ENCODE measurements at places on chromosomes 6 and 20.

GRCh38 chr6:3533981-3534380 is 77.1 kb upstream of the SLC22A23 start:
- DNase-seq = no peak

GRCh38 chr20:52083627-52084232 is 107.8 kb downstream of the ZFP64 start:
- DNase-seq = peak; percentile 69

DNA sequence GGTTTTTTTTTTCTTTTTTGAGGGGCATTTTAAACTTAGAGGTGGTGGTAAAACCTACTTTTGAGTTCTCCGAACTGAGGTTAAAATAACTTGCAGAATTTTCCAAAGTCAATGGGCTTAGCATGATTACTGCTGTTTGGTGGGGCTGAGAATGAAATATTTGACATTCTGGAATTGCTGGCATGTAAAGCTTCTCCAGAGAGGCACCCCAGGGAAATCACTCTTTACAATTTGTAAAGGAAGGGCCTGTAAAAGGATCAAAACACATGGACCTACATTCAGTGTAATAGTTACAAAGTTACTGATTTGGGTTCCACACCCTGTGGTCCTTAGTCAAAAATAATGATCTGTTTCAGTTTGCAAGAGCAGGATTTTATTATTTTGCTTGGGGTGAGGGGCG is 5.5 kb downstream of the FAM217B start:
- DNase-seq = no peak

GRCh38 chr6:21377356-21377755 is 216.2 kb upstream of the SOX4 start:
- DNase-seq = no peak

- no peak for DNase-seq
Measured at GRCh38 chr6:88670369-88670768, 293.0 kb downstream of the RNGTT start.

DNA sequence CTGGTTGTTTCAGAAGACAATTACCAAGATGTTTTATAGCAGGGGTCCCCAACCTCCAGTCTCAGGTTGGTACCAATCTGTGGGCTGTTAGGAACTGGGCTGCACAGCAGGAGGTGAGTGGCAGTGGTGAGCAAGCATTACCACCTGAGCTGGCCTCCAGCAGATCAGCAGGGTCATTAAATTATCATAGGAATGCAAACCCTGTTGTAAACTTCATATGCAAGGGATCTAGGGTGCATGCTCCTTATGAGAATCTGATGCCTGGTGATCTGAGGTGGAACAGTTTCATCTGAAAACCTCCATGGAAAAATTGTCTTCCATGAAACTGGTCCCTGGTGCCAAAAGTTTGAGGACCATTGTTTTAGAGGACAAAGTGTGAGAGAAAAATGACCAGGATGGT is 240.6 kb downstream of the GRM1 start:
- no peak for DNase-seq

GRCh38 chr6:87968435-87969278 is 79.0 kb upstream of the SPACA1 start:
- no peak for DNase-seq

DNA sequence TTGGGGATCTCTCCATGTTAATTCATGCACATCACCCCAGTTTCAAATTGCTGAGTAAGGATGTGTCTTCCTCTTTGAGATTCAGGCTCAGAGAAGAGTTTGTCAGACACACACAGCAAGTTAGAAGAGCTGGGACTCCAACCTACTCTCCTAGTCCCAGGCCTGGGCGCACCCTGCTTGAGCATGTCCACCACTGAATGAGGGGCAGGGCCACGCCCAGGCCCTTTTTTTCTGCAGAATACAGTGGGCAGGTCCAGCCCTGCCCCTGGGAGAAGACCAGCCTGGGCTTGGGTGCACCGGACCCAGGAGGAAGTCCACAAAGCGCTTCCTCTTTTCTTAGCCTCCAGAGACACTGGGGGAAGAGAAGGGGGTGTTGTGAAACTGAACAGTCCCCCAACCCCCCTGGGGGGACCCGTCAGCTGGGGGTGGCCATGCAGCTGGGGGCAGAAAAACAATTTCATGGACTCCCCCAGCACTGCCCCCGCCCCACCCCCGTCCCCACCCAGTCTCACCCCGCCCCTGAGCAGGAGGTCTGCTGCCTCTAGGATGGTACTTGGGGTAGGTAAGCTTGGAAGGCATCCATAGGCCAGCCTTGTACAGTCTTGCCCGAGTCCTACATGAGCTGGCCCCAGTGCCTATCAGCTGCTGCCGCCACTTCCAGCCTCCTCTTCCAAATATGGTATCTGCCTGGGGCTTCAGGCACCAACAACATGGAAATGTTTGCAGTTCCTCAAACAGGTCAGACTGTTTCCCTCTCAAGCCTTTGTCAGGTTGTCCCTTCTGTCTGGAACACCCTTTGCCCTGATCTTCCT is 11.7 kb upstream of the HCK start:
- no peak for DNase-seq

GRCh38 chr20:25022680-25023079 is 30.1 kb upstream of the APMAP start:
- no peak for DNase-seq

GRCh38 chr6:137261361-137261760 is 42.2 kb upstream of the IFNGR1 start:
- no peak for DNase-seq

- DNase-seq = no peak
Measured at GRCh38 chr20:62951896-62952372, 575 bp upstream of the SLC17A9 start.

DNA sequence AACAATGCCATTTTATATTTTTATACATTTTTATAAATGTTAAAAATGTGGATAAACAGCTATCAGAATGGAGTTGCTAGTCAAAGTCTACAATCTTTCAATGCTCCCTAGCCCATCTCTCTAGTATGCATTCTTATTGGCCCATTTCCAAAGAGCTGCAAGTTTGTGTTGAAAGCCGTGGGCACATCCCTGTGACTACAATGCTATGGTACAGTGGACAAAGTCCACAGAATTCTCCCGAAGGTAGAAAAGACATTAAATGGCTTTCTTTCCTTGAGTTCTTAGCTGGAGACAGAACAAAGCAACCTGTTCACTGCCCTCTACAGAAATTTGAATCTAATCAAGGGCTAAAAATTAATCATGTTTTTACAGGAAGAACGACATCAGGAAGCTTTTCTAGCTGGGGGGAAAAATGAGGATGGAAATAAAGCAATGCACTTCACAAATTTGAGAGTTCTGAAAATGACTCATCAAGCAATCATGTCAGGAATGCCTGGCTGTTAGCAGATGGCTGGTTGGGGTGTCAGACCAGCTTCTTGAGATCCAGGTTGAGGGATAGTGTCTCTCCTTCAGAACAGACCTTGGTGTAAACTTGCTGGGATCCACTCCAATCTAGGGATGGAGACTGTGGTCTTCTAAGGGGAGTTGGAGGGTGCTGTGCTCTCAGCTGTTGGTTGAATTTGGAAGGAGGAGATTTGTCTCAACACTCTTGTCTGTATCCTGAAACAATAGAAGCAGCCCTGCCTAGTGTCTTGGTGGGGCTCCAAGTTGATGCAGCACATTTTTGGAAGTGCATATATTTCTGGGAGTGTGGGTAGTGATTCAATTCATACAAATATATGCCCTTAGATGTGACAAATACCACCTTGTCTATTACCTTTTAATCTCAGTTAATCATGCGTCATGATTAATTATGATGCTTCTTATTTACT is 143.4 kb upstream of the PHACTR1 start:
- no peak for DNase-seq

GRCh38 chr6:22954749-22955385 is 385.5 kb downstream of the HDGFL1 start:
- no peak for DNase-seq

DNA sequence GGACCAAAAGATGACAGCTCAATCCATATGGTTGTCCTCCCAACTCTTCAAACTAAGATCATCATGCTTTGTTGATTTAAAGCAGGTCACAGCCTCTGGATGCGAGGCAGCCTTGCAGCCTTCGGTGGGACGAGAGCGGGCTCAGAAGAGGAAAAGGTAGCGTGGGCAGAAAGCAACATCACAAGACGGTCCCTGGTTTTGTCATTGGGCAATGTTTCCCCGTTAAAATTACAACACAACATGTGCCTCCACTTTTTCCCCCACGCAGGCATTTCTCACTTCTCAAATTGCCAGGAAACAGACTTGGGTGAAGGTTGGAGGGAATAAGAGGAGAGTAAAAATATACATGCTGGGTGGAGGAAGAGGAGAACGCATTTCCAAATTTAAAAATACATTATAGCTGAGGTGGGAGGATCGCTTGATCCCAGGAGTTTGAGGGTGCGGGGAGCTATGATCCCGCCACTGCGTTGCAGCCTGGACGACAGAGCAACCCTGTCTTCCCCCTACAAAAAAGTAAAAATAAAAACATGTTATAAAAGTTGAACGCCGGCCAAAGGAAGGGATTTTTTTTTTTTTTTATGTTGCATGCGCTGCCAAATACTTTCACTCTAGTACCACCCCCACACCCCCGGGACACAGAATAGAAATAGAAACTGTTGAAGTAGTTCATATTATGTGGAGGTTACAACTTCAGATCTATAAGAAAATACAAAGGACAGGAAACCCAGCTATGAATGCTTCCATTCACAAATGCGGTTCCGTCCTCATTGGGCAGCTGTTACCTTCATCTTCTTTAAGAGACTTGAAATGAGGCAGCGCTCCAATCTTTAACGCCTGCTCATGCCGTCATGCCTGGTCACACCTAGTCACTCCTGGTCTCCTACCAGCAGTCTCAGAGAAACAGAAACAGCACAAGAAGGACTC is 13.9 kb upstream of the NAA20 start:
- no peak for DNase-seq

GRCh38 chr20:12798286-12798685 is 210.5 kb upstream of the SPTLC3 start:
- no peak for DNase-seq

DNA sequence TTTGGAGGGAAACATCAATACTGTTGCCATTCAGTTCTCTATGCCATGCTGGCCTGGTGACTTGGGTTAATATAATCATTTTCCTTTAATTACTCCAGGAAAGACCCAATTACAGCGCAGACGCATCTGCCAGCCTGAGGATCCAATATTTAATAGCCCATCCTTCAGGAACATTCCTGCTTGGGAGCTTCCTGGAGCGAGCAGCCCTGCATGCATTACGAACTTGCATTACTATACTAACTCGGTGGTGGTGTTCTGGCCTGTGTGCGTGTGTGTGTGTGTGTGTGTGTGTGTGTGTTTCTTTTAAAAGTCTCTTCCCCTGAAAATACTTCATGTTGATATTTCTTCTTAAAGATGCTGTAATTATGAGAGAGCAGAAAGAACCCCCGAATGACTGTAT is 26.5 kb downstream of the PMEPA1 start:
- DNase-seq = no peak

DNA sequence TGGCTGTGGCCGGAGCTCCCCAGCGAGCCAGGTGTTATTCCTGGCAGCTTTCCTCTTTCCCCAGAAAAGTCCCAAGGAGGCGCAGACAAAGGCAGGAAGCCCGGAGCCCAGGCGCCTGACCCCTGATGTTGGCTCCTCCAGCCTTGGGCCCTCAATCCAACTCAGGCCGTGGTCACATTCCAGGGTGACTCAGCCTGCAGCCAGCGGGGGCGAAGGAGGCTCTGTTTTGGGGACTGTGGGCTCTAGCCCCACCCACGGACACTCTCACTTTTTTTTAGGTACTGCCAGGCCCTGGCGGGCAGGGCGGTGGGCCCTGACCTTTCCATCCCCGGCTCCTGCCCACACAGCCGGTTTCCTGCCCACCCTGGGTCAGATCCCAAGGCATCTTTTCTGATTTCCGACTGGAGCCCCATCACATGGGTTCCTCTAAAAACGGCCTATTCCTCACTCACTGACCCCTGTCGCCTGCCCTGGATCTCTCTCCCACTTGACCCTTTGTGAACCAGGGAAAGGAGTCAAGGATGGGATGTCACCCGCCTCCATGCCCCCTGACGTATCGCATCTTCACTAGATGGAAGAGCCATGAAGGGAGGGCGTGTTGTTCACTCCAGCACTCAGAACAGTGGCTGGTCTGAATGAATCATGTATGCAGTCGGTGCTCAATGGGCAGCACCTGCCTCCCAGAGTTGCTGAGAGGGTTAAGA is 5.5 kb downstream of the PTGIS start:
- no peak for DNase-seq

DNA sequence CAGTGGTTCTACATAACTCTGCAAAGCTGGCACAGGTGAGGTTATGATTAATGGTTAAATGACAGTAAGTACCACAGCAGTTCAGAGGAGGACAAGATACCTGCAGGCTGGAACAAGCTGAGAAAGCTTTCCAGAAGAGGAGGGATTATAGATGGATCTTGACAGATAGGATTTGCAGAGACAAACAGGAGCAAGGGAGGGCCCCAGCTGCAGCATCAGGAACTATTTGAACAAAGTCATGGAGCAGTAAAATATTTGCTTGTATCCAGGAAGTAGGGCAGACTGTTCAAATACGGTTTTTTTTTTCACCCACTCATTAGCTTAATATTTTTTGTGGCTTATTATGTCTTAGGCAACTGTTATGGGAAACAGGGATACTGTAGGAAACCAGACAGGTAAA is 144.4 kb upstream of the MAN1A1 start:
- no peak for DNase-seq

GRCh38 chr6:63739094-63739687 is 103.6 kb downstream of the PHF3 start:
- no peak for DNase-seq

- no peak for DNase-seq
Measured at GRCh38 chr6:140968062-140968461, 1164.7 kb upstream of the GJE1 start.

DNA sequence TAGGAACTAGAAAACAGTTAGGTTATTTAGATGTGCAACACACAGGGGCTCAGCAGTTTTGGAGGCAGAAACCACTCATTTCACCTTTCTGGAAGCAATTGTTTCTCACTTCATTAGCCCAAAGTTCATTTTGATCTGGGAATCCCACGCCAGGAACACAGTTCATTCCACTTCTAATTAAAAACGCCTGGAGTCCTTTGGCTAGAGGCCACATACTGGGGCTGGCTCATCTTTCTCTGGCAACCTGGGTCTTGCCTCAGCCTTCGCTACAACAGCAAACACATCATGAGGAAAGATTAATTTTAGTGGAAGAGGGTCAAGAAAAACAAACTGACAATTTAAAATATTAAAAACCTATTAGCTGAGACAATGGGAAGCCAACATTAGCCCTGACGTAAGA is 69.7 kb downstream of the RFPL4B start:
- no peak for DNase-seq

DNA sequence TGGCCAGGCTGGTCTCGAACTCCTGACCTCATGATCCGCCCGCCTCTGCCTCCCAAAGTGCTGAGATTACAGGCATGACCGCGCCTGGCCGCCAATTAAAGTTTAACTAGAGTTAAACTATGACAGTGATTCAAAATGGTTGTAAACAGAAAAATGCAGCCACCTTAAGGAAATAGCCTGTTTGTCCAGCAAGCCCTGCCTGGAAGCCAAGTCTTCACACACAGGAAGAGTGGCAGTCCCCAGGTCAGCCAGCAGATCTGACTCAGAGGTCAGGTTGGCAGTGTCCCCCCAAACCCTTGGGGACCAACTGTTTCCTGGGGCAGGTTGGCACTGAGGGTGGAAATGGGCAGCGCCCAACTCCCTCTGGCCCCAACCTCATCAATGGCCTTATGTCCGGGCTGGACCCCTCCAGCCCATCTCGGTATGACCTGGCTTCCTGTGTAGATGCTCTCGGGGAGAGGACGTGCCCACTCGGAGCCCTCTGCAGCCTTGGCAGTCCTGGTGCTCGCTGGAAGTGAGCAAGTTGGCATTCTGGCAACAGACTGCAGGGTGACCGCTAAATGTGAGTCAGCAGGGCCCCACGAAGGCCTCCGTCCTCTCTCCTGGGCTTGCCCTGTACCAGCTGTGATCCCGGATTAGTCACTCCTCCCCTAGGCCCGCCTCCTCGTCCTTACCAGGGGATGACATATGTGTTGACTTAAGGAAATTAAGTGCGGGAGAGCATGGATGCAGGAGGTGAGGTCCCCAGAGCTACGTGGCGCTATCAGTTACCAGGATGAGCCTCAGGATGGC is 9.7 kb upstream of the HSP90AB1 start:
- peak; percentile 65 for DNase-seq
